Fibroblast of skin of right biceps (primary cell): ENCODE measurements at places on chromosomes 6 and 20.

- DNase-seq: peak; percentile 92
These were observed 23.6 kb upstream of the EDN1 start for GRCh38 chr6:12266571-12266970.

GRCh38 chr20:48759631-48760245 lies 68.1 kb downstream of the PREX1 start:
- DNase-seq: no peak

GRCh38 chr20:19431316-19431700 lies 218.9 kb downstream of the SLC24A3 start:
- DNase-seq: no peak

GRCh38 chr6:31004794-31005193 lies 5.5 kb upstream of the MUC22 start:
- DNase-seq: no peak

DNA sequence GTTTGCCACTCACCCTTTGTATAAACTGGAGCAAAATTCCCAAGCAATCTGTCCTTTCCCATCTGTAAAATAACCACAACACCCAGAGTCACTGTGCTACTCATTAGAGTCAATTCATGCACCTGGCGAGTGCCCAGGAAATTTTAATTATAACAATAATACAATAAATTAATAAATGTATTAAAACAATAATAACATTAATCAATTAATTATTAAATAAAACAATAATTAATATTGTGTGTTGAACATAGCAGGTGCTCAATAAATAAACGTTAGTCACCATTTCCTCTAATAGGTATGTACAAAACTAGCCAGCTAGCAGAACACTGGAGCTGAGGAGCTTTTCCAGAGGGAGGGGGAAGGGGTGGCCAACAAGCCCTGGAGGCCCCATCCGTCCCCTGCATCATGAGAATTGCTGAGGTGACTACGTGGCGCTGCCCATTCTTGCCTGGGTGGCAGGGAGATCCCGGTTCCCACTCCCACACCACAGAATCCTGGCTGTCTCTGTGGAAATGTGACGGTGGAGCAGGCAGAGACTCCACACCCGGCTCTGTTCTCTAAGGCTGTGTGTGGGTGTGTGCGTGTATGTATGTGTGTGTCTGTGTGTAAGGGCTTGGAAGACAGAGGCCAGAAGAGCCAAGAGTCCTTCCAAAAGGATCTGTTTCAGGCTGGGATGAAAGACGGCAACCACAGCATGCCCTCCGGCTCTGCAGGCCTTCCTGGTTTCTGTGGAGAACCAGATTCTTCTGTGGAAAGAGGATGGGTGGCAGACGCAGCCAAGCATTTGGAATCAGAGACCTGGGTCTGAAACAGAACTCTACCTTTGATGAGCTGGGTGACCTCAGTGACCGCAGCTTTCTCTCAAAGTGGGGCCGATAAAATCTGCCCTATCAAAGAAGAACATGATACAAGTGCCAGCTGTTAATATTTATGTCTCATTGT lies 18.8 kb upstream of the EZR start:
- DNase-seq: no peak

DNA sequence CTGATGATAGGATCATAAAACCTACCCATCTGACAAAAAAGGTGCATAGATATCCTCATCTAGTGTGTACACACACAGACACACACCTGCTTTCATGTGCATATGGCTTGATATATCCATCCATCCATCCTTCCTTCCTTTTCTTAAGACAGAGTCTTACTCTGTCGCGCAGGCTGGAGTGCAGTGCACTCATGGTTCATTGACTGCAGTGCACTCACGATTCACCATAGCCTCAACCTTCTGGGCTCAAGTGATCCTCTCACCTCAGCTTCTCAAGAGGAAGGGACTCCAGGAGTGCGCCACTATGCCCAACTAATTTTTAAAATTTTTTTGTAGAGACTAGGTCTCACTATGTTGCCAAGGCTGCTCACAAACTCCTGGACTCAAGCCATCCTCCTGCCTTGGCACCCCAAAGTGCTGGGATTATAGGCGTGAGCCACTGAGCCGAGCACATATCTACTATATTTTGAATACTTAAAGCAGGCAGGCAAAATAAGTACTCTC lies 27.1 kb downstream of the ADNP start:
- DNase-seq: no peak

DNA sequence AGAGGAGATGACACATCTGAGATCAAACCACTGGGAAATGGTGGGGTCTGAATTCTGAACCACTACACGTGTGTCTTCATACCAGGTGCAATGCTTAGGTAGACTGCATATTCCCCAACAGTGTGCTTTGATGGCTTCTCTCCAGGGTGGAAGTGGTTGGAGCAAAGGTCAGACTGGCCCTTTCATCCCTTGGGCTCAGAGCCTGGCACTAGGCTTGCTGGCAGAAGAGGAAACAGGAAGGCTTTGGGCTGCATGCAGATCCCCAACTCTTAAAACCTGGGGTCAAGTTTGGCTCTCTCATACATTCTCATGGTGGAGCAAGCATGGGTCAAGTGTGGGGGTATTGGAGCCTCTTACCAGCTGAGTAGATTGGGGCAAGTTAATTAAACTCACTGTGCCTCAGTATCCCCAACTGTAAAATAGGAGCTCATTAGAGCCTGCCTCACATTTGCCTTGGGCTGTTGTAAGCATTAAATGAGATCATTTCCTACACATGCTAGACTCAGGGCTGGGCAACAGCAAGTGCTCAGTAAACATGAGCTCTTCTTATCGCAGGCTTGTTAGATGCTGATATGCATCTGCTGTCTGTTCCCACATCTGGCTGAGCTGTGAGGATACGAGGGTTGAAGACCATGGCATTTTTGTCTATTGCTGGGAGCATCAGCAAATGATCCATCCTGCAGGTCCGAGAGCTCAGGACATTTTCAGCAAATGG lies 51.6 kb upstream of the FAM83D start:
- no peak for DNase-seq

GRCh38 chr6:167781066-167781767 lies 45.5 kb upstream of the AFDN start:
- DNase-seq: no peak

- DNase-seq: peak; percentile 30
These were observed 59.9 kb downstream of the RTN4IP1 start for GRCh38 chr6:106569428-106569827.

- no peak for DNase-seq
These were observed 1138.9 kb upstream of the ADGRB3 start for GRCh38 chr6:67496191-67496590.

GRCh38 chr6:33817489-33817888 lies 13.7 kb upstream of the MLN start:
- no peak for DNase-seq

DNA sequence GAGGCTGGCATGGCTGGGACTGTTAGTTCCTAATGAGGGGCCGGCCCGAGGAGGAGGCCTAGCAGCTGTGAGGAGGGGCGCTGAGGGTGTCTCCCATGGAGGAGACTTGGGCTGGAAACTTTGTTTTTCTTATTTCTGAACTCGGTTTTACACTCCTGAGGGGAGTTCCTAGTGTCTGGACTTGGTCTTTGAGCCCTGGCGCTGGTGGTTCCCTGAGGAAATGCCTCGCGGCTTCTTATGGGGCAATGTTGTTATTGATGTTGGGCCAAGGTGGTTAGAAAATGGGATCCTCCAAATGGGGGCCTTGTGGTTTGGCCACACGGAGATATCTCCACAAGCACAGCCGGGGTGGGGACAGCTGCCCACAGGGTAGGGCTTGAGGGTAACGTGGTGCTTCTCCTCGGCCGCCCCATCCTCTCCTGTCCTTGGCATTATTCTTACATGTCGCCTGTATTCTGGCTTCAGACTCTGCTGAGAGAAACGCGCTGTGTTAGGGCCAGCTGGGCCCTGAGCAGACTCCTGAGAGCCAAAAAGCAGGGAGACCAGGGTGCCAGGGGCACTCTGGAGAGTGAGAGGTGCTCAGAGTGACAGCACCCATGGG lies 136.9 kb downstream of the FOXO3 start:
- no peak for DNase-seq

- DNase-seq: peak; percentile 95
These were observed 218.6 kb upstream of the ZFP64 start for GRCh38 chr20:52410182-52410647.

- DNase-seq: peak; percentile 43
These were observed 6.0 kb downstream of the CD83 start for GRCh38 chr6:14123386-14124111.

DNA sequence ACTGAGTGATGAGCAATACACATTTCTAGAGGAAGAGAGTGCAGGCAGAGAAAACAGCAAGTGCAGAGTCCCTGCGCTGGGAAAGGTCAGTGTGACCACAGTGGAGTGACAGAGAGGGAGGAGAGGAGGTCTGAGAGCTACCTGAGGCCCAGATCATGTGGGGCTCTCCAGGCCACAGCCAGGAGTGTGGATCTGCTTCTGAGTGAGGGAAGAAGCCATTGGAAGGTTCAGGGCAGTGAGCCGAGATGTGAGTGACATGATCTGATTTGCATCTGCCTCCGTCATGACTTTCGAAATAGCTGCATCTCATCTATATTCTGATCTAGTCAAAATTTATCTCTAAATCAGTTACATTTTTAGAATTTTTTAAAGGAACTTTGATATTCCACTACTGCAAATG lies 367.1 kb downstream of the PREX1 start:
- no peak for DNase-seq

GRCh38 chr6:108556250-108556649 lies 4.5 kb upstream of the FOXO3 start:
- DNase-seq: no peak

GRCh38 chr6:157227202-157228166 lies 95.8 kb downstream of the TMEM242 start:
- DNase-seq: no peak

GRCh38 chr6:93792746-93793145 lies 373.4 kb upstream of the EPHA7 start:
- peak; percentile 11 for DNase-seq

DNA sequence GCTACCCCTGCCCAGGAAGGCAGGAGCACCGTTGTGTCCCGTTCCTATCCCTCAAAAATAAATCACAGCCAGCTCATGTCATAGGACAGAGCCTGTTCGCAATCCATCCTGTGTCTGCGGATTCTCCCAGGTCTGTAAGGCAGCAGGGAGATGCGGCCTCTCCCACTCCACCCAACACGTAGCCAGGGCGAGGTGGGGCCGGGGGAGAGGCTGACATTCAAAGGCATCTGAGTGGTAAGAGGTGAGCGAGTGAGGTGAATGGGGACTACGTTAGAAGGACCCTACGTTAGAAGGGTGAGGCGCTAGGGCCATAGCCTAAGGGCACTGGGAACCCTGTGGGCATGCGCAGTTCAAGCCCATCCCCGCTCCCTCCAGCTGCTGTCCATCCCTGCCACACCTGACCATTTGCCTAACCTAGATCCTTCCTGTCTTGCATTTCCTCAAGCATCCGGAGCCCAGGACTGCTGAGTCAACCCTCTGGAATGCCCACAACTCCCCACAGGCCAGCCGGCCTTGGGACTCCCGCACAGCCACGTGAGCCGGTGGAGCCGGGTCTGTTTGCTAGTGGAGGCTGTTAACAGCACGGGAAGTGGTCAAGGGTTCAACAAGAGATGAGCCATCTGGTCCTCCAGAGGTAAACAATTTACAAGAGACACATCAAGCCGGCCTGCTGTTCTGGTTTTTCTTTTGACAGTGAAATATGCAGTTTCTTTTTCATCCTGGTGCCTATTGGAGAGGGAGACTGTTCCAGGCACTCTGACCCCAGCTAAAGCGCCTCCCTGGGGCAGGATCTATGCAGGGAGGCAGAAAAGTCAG lies 45.9 kb downstream of the RIPOR3 start:
- peak; percentile 92 for DNase-seq

DNA sequence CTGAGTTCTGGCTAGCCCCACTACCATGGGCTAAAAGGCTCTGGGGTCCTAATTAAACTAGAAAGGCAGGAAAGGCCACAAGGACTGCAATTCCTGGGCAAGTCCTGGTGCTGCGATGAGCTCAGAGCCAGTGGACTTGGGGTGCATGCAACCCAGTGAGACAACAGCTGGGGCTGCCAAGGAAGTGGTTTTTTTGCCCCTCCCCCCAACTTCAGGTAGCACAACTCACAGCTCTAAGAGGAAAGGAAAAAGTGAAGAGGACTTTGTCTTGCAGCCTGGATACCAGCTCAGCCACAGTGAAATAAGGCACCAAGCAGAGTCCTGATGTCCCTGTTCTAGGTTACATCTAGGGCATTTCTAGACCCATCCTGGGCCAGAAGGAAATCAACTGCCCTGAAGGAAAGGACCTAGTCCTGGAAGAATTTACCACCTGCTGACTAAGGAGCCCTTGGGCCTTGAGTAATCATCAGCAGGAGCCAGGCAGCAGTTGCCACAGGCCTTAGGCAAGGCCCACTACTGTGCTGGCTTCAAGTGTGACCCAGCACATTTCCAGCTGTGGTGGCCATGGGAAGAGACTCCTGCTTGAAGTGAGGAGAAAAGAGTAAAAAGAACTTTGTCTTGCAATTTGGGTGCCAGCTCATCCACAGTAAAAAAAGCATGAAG lies 358.4 kb downstream of the BTBD3 start:
- DNase-seq: no peak

DNA sequence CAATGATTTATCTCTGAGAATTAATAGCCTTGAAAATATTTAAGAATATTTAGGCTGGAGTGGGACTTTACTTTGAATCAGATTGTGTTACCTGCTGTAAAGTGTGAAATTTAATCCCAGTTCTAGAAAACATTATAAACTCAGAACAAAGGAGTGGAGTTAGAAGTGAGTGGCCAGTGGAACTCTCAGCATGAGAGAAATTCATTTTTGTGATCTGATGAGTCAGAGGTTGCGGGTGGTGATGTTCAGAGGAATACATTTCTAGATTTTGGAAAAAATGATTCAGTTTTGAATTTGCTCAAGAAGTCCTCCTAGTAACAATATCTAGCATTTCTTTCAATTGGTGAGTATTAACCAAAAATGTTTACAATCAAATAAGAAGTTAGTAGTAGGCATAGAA lies 167.5 kb downstream of the ZFAND3 start:
- peak; percentile 72 for DNase-seq

GRCh38 chr20:63709149-63709527 lies 1.3 kb downstream of the ZGPAT start:
- DNase-seq: no peak

DNA sequence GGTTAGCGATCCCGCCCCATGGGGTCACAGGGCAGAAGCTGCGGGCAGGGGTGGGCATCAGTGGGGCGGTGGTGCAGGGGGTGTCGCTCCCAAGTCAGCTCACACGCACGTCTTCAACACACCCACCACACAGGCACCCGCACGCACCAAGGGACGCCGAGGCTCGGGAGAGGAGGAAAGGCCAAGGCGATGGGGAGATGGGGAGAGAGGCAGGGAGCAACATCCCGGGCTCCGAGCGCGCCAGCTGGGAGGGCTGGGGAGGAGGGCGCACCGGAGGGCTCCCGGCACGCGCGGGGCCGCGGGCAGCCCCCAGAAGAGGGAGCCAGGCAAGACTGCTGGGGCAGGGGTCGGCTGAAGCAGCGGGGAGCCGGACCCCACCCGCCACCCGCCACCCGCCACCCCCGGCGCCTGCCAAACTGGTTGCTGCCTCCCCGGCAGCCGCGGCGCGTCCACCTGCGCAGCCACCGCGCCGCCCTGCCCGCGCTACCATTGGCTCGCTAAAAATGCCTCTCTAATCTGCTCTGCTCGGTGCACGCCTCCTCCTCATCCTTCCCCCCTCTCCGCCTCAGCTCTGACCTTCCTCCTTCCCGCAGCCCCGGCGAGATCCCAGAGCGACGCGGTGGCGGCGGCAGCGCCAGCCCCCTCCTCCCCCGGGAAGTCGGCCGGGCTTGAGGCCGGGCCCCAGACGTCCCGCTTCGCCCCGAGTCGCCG lies at the start of gene PACSIN1:
PACSIN1 (plus strand) TSS at position 546 of the 711 bp plus-strand sequence. CDS start 60,230 bp downstream, outside the sequence.
- no peak for DNase-seq

GRCh38 chr6:3561725-3562124 lies 104.9 kb upstream of the SLC22A23 start:
- peak; percentile 39 for DNase-seq

- DNase-seq: no peak
These were observed 16.4 kb downstream of the RBM38 start for GRCh38 chr20:57407541-57407956.
